Activated naive CD4-positive, alpha-beta T cell treated with anti-CD3 and anti-CD28 coated beads, Interleukin-2, amount 50 U/mL, for 16 hours (primary cell): ENCODE measurements at places on chromosomes 2 and 18.

DNA sequence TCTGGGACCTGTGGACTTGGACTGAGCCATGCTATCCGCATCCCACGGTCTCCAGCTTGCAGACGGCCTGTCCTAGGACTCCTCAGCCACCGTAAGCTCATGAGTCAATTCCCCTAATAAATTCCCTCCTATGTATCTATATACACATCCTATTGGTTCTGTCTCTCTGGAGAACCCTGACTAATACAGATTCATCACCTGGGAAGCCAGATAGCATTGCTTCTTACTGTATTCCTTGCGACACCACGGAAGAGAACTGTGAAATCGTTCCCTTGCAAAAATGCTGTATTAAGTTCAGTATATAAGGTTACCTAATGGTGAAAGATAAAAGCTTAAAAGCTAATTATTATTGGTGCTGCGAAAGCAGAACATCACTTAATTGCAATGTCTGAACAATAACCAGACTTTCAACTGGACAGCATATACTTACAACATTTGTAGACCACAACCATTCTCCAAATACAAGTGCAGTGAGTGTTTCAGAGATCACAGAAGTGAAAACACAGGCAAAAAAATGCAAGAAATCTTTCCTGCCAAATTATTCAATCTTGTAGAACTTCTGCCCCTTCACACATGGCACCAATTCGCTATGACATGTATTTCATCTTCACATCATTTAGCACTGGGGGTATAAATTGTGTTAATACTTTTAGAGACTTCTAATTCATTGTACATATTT is 352.9 kb downstream of the TXNL1 start:
- no peak for DNase-seq

GRCh38 chr2:36485521-36485920 is 112.4 kb downstream of the FEZ2 start:
- no peak for DNase-seq

DNA sequence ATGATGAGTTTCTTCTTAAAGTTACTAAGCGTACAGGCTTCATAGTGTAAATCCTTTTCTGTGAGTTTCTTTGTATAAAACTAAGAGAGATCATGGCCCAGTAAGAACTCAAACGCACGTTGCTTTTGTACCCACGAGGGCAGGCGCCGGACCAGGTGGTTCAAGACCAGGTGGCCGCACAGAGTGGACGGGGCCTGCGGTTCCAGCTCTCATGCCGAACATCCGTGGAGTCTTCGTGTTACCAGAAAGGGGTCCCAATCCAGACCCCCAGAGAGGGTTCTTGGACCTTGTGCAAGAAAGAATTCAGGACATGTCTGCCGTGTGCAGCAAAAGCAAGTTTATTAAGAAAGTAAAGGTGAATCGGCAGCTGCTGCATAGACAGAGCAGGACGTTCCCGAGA is 53.0 kb downstream of the KCNG2 start:
- DNase-seq: no peak

- DNase-seq: no peak
These were observed 54.7 kb upstream of the FAM110C start for GRCh38 chr2:101016-101415.

- DNase-seq: no peak
These were observed 45.1 kb downstream of the COX7A2L start for GRCh38 chr2:42315844-42316470.

- no peak for DNase-seq
These were observed 138.3 kb downstream of the NCK2 start for GRCh38 chr2:105882920-105883435.

- no peak for DNase-seq
These were observed 58.9 kb upstream of the THUMPD2 start for GRCh38 chr2:39837856-39838453.

DNA sequence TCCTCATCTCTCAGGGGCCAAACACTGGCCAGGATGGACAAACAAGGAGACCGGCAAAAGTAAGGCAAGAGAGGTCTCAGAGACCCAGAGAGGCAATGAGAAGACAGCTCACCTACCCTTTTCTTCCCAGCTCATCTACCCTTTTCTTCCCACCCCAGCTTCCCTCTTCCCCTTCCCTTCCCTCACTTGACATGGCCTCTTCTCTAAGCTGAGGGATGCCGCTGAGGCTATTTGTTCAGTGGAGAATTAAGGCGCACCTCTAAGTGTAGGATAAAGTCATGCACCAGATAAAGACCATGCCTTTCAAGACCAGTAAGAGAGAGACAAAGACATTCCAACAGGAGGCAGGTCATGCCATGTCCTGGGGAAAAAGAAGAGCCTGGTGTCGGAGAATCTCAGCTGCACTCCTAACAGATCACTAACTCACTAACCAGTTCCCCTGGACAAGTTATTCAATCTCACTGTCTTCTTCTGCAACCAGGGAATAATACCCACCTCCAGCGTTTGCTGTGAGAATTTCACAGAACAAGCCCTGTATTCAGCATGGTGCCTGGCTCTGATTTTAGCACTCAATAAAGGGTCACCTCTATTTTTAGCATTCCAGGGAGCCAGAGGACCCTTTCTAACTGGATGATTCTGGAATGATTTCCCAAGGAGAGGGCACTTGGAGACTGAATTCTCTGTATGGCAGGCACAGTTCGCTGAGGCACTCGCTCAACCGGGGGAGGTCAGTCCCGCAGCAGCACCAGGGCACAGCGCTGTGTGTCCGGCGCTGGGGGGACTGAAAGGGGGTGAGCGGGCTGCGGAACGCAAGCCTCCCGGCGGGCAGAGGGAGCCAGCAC is 3.0 kb upstream of the FOSL2 start:
- DNase-seq: no peak
